Activated CD8-positive, alpha-beta memory T cell treated with anti-CD3 and anti-CD28 coated beads for 4 hours (primary cell): ENCODE measurements at places on chromosomes 7 and 10.

DNA sequence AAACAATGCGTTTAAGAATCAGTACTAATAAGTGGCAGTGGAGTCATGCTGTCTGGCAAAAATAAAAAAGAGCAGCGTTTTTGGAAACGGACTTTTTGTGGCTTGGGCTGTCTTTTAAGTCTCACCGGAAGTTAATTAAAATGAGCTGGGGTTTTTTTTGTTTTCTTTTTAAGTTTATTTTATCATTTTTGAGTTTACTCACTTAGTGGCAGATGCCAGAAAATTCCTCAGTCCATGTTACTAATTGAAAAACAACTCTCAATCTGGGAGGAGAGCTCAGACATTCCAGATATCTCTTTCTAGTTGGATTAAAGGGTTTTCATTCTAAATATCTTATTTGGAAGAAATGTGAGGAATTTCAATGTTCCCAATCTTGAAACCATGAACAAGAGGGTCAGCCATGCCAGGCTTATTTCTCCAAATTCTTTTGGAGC lies 133.8 kb upstream of the AGR3 start:
- DNase-seq = no peak

- no peak for DNase-seq
Observed at GRCh38 chr10:101818872-101819633, 809 bp upstream of the OGA start.

DNA sequence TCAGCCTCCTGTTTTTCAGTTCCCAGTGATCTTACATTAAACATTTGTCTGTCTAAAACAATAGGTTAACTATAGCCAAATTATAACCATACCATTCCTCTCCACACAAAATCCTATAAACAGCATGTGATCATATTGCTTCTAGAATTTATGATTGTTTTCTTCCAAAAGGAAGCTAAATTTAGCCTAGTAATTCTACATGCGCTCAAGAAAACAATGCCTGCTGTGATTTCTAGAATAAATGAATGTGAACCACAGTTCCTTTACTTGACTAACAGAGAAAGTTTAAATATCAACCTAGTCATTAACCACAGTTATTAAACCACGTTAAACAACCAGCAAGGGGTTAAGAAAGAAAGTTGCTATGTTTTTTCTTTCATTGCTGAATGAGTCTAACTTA lies 26.4 kb downstream of the MET start:
- no peak for DNase-seq

DNA sequence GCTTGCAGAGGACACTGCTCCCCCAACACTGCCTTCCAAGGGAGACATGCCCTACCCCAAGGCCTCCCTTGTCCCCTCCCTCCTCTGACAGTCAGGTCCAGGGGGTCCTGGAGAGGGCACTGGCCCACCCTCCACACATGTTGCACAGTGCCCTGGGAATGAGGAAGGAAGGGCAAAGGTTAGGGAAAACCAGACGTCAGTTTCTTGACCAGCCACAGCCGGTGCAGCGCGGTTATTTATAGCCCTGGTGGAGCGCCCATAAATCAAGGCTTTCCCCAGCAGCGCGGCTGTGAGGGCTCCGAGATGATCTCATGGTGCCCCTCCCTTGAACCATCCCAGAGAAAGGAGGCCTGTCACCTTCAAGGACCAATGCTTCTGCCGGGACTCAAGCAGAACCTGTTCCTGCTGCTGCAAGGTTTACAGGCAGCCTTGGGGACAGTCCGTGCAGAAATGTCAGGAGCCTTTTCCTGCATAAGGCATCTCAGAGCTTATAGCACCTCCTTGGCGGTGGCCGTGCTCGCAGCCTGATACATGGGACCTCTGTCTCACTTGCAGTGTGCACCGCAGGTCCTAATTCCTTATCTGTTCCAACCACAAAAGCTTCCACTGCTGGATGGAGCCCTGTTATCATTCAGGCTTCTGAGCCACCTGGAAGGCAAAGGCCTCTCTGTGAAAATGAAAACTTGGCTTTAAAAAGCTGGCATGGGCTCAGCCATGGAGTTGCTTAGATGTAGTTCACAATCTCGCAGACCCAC lies 127.3 kb downstream of the LHPP start:
- DNase-seq = no peak

GRCh38 chr10:71213127-71213621 lies 804 bp downstream of the UNC5B start:
- DNase-seq = no peak

- no peak for DNase-seq
Observed at GRCh38 chr7:125681508-125681907, 751.9 kb upstream of the POT1 start.

DNA sequence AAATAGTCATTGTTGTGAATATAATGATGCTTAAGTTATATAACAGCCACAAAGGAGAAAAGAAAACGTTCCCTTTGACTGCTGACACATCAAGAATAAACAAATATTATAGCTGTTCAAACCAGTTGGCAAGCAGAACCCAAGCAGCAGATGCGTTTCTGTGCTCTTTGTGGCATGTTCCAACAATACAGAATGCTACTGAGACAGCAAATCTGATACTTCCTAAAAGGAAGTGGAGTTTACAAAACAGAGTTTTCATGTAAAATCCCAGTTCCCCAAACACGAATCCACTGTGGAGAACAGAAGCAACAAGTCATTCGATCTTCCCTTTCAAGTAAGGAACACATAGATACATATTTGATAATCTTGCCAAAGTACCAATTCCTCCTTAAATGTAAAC lies 170.9 kb upstream of the ASAH2 start:
- no peak for DNase-seq

DNA sequence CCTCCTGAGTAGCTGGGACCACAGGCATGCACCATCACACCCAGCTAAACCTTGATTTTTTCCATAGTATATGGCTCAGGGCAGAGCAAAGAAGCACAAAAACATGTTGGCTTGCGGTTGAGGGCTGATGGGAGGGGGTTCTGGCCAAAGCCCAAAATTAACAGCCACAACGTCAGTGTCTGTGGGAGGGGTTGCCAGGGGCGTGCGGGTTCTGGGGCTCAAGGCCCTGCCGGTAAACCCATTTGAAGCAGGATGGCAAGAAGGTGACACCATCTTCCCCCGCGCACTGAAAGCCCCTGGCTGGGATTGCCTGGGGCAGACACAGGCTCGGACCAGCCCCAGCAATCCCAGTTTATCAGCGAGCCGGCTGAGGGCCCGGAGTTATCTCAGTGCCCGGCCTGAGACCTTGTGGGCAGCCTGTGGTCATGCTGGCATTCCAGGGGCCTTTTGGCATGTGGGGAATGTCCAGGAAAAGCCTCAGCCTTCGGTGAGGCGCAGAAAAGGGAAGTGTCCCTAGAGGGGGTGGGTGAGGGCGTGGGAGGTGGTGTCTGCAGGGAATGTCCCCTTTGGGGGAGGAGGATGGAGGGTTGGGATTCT lies 167.7 kb upstream of the TNRC18 start:
- no peak for DNase-seq

GRCh38 chr7:64035388-64035787 lies 9.8 kb upstream of the ZNF727 start:
- DNase-seq = no peak
